ENCODE measurements at places on chromosomes 6 and 20. TPM values are rescaled to one million over a fixed set of nuclear protein-coding genes. Genes with fewer than 3 reads are reported as not detected.

HLA-DPA1 gene
- 4.0 TPM for total RNA-seq

TINAG gene
- total RNA-seq, result not detected

AKAP7 gene
- 5.6 TPM for total RNA-seq

ITPR3 gene
- 55.4 TPM for total RNA-seq

DOP1A gene
- 27.9 TPM for total RNA-seq

KCNS1 gene
- 1.00 TPM for total RNA-seq

CALHM6 gene
- 0.89 TPM for total RNA-seq

C20orf96 gene
- total RNA-seq, result 3.1 TPM

TMEM74B gene
- total RNA-seq, result not detected

EDN3 gene
- not detected for total RNA-seq

FGD2 gene
- not detected for total RNA-seq

BPIFB6 gene
- total RNA-seq, result not detected

MANEA gene
- 12.9 TPM for total RNA-seq

ZSCAN31 gene
- 19.7 TPM for total RNA-seq

ID4 gene
- 15.8 TPM for total RNA-seq

XRN2 gene
- 135 TPM for total RNA-seq

SNX9 gene
- total RNA-seq, result 71.4 TPM

ZNF341 gene
- total RNA-seq, result 1.00 TPM

FAM184A gene
- 1.1 TPM for total RNA-seq

SPATS1 gene
- not detected for total RNA-seq

METTL24 gene
- 0.50 TPM for total RNA-seq

NKAIN4 gene
- total RNA-seq, result not detected

SLC24A3 gene
- total RNA-seq, result not detected

GPX5 gene
- not detected for total RNA-seq
